ENCODE measurements at places on chromosomes 11 and 22.

DNA sequence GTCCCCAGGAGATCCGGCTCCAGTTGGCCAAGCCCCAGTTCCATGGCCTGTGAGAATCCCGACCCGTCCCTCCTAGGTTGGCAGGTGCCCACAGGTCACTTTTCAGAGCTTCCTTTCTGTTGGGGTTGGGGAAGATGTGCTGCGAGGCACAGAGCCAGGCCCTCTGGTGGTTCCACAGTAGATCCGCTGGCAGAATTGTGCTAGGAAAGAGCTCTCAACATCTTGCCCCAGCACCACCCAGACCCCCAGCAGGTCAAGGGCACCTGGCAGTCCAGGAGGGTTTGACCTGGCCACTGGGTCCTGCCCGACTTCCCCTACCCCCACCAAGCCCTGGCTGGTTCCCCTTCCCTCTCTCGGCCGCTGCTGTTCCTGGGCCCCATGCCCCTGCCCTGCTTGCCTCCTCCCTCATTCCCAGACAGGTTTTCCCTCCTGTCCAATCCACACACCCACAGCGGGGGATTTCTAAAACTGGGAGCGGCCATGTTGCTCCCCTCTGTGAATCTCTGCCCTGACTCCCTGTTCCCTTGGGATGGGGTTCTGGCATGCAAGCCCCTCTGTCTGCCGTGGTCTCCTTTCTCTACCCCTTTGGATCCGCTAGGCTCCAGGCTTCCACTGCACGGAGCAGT is 26.2 kb upstream of the GCAT start:
- DNase-seq: no peak

DNA sequence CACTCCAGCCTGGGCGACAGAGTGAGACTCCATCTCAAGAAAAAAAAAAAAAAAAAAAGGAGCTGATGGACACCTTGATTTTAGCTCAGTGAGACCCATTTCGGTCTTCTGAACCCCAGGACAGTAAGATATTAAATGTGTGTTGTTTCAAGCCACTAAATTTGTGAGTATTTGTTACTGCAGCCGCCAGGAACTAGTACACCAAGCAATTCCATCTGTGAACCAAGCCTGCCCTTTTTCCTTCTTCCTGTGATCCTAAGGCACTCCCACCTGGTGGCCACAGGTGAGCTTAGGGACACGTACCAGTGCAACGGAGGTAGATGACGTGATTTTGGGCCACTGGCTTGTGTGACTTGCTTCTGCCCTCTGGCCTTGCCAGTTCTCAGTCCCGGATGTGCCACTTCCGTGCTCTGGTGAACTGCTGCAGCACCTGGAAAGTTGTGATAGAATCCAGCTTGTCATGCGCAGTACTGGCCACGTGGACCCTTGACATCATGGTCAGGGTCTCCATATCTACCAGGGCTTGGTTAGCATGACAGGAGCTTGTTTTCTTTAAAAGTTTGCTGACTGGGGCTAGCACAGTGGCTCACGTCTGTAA is 19.6 kb upstream of the ATXN10 start:
- no peak for DNase-seq

DNA sequence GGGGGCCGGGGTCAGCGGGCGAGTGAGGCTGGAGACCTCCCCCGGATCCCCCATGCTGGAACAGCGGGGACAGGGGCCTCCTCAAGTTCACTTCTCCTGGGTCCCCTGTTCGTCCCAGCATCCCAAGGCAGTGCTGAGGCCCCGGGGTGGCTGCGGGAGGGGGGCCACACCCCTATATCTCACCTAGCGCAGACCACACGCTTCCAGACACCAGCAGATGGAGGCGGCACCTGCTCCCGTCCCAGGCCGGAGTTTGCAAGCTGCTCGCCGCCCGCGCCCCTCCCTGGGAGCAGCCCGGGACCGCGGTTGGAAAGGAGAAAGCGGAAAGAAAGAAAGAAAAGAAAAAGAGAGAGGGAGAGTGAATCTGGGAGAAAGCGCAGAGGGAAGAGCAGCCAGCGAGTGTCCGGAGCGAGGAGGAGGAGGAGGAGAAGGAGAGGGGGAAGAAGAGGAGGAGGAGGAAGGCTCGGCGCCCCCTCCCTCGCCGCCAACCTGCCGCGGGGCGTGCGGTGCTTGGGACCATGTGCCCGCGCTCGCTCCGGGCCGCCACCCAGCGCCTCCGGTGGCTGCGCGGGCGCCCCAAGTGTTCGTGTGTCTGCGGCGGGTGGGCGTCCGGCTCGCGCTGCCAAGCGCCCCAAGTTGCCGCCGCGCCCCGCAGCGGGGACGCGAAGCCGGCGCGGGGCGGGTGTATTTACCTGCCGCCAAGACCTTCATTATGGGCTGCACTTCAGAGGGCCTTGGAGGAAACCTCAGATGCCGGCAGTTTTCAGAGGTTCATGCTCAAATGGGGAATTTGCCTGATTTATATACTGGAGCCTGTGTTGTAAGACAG is at the start of gene LIF:
Gene LIF (minus strand): TSS at position 775 of the 829 bp plus-strand sequence. CDS start 64 bp downstream, at position 711.
- DNase-seq: peak; percentile 34

DNA sequence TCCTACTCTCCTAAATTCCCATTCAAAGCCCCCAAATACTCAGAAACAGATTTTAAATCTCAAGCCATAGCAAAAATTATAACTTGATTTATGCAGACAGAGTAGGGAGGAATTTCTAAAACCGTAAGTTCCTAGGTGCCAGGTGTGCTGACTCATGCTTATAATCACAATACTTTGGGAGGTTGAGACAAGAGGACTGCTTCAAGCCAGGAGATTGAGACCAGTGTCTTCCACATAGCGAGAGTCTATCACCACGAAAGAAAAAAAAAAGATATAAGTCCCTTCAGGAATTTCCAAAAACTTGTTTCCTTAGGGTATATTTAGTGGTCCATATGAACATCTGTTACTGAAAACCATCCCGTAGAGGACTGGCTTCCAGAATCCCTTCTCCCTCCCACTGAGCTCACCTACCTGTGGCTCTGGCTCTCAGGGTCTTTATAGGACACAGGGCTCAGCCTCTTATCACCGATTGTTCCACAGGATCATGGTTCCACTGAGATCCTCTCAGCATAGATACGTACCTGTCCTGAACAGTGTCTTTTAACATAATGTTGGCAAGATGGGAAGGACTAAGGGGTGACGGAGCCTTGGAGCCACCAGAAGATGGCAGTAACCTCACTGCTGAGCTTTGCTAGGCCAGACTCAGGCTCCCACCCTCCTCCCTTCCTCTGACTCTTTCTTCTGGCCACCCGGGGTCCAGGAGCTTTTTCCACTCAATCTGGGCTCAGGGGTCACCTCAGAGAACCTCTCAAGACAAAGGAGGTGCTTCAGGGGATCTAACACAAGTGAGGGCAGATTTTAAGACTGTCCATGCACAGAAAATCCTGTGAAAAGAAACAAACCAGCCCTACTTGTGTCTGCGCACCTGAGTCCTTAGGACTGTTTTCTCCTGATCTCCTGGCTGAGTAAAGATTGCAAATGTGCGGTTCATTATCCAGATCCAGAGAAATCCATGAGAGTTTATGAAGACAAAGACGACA is 117.5 kb upstream of the TOP3B start:
- DNase-seq: peak; percentile 5

GRCh38 chr11:110463153-110463552 is 33.4 kb downstream of the FDX1 start:
- peak; percentile 30 for DNase-seq

GRCh38 chr11:97703851-97704250 is 1314.0 kb downstream of the JRKL start:
- DNase-seq: no peak

- no peak for DNase-seq
Measured at GRCh38 chr11:19595840-19596751, 116.5 kb upstream of the NAV2 start.

GRCh38 chr11:9977554-9977953 is 313.7 kb downstream of the SWAP70 start:
- no peak for DNase-seq

- no peak for DNase-seq
Measured at GRCh38 chr11:116539836-116540418, 232.9 kb downstream of the BUD13 start.

DNA sequence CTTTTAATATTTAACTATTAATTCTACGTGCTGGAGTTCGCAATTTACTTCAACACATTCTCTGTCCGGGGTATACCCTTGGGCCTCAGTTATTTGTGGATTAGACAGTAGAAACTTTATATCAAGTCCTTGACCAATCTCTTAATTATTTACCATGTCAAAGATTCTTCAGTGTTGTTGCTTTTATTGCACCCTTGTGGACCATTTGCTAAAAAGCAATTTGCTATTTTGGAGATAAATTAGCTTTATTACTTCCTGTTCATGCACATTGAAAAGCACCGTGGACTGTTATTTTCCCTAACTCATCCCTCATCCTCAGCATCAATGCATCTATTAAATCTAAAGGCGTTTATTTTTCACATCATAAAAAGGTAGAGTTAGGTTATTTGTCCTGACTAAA is 609.9 kb downstream of the CNTN5 start:
- no peak for DNase-seq

DNA sequence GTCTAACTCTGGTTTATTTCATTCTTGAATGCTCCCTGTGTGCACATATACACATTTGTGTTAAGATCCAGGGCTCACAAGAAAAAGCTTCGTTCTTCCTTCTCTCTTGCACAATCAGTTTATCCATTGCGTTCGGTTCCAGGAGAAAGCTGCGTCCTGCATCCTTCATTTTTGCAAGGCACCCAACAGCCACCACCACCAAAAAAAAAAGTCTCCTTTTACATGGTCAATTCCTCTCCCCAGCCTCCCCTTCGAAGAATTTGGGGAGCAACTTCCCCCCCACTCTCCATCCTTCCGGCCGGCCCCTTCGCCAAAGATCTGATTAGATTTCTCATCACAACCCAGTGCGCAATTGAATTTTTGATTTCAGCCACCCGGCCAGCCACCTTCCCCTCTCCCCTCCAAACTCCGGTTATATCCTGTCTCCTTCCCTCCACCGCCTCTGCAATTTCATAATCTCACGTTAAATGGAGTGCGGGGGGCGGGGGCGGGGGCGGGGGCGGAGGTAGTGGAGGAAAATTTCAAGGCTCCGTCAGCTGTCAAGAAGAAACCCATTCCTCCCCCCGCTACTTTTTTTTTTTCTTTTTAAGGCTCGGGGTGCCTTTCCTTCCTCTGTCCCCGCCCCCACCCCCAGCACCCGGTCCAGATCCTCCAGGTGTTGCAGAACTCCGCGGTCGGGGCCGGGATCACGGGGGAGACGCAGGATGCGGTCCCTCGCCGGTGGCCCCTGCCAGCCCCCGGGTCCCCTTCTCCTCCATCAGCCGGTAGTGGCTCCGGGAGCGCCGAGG is 1166.5 kb downstream of the LRRC4C start:
- no peak for DNase-seq

DNA sequence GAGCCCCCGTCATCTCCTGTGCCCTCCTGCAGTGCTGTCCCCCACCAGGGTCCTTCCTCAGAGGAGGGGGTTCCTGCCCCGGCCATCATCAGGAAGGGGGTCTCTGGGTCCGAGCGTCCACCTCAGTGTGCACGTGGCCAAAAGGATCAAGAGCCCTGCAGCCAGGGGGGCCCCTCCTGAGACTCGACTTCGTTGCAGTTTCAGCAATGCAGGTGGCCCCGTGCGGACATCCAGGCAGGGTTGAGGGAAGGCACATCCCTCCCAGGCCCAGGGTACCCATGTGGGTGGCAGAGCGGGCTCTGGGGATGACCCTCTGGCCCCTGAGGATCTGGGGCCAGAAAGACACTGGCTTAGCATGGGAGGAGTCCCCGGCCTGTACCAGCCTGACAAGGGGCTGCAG is 41.3 kb downstream of the LRP5 start:
- DNase-seq: no peak

DNA sequence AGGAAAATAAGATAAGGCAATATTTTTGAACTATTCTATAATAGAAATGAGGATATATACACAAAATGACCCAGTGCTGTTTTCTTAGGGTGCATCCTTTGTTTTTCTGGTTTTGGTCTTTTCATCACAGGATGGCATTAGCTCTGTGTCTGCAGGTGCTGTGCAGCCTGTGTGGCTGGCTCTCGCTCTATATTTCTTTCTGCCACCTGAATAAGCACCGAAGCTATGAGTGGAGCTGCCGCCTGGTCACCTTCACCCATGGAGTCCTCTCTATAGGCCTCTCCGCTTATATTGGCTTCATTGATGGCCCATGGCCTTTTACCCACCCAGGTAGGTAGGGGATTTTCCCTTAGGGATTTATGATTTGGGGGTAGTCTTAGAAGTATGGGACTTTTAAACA is 2.2 kb downstream of the TLCD5 start:
- no peak for DNase-seq

DNA sequence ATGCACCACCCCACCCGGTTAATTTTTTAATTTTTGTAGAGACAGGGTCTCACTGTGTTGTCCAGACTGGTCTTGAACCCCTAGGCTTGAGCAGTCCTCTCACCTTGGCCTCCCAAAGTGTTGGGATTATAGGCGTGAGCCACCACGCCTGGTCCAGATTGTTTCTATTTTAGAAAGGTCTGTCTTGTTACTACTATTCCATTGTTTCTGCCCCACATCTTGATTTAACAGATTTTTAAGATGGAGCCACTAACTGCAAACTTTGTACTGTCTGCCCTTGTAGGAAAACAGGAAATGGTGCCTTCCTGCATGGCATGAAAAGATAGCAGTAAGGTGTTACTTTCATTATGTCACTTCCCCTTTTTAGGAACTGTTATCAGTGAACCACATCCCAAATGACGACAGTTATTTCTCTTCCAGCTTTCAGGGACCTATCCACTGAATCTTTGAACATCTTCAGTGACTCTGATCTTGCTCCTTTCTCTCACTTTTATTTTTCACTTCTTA is 23.2 kb downstream of the TAF1D start:
- peak; percentile 71 for DNase-seq

GRCh38 chr11:67494371-67495233 is 10.6 kb downstream of the PITPNM1 start:
- no peak for DNase-seq

DNA sequence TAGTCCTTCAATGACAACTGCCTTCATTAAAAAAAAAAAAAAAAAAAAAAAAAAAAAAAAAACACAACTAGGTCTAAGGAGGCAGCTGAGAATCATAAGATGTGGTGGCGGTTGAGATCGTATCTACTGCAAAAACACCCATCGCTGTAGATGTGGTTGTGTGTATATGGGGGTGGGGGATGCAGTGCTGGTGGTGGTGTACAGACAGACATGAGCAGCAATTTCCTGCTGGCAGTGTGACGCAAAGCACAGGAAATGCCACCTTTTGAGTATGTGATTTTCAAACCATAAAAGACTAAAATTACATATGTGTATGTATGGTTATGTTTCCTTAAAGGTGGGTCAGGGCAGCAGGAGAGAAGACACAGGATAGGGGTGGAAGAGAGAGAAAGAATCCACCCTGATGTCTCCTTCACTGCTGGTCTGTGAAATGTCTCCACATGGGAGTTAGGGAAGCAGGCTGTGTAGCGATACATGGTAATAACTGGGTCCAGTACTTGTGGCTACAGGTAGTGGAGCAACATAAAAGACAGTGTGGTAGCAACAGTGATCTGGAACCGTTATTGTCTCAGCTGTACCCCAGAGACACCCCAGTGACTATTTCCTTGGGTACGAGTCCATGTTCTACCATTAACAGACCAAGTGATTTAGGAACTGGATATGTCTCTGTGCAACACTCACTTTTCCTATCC is 57.9 kb downstream of the SYTL2 start:
- DNase-seq: no peak

DNA sequence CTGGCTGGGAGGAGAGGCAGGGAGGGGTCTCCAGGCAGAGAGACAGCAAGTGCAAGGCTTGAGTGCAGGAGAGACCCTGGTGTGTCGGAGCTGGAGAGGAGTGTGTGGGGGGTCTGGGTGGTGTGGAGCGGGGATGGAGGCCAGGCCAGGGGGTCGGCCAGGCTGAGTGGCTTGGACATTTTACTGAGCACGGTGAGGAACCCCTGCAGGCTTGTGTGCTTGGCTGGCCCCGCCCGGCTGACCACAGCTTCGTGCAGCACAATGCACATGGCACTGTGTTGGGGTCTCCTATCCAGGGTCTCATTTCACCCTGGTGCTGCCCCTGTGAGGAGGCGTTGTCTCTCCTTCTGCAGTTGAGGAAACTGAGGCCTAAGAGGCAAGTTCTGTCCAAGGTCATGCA is 5.6 kb downstream of the MYEOV start:
- DNase-seq: no peak
